Gastrocnemius medialis (tissue), 4 donors: ENCODE measurements at places on chromosomes 1 and 21. TPM values are rescaled to one million over a fixed set of nuclear protein-coding genes. Genes with fewer than 3 reads are reported as not detected.
A peak's percentile ranks its signal among the peaks of the same experiment; 100 is the strongest.

DNA sequence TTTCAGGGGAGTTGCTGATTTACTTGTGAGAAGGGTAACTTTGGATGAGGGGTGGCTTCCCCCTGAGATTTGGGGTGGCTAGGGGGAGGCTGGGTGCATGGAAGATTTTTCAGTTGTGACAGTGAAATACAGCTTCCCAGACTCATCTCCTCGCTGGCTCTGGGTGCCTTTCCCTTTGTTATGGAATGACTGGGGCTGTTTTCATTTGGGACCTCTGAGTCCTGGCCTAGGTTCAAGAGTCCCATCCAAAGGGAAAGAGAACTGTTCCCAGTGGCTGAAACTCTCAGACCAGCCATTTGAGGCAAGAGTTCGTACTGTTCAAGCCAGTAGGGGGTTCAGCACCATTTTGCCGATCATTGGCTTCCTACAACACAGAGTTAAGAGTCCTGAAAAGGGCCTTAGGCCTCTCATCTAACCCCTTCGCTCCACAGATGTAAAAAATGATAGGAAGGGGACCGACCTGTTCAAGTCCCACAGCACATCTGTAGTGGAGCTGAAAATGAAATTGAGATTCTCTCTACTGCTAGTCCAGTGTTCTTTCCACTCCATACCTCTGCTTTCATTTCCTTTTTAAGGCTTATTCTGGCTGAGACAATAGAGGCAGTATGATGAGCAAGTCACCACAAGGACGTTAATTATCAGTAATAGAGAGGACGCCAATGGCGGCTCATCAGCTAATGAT, 958 bp downstream of the DDR2 start:
- H3K4me1 ChIP-seq, result no peaks in the 10 kb centered on the region
- DNase-seq, result no peak
- no peaks in the 10 kb centered on the region for H3K36me3 ChIP-seq
- peak overlapping the region; percentile 65 for H3K27ac ChIP-seq

GRCh38 chr1:2199042-2199810, 4.7 kb upstream of the FAAP20 start:
- H3K27me3 ChIP-seq, result no peaks in the 10 kb centered on the region
- peak overlapping the region; percentile 56 for H3K4me3 ChIP-seq
- H3K36me3 ChIP-seq, result no peaks in the 10 kb centered on the region
- DNase-seq, result peak; percentile 85
- peaks cover 24% of the 10 kb centered on the region for H3K4me1 ChIP-seq

- H3K4me1 ChIP-seq, result peaks cover 16% of the 10 kb centered on the region
- no peak overlapping the region for H3K4me3 ChIP-seq
- H3K27ac ChIP-seq, result peak overlapping the region; percentile 27
- H3K36me3 ChIP-seq, result no peaks in the 10 kb centered on the region
Observed at GRCh38 chr1:17686258-17686657, 68.9 kb upstream of the ACTL8 start.

DNA sequence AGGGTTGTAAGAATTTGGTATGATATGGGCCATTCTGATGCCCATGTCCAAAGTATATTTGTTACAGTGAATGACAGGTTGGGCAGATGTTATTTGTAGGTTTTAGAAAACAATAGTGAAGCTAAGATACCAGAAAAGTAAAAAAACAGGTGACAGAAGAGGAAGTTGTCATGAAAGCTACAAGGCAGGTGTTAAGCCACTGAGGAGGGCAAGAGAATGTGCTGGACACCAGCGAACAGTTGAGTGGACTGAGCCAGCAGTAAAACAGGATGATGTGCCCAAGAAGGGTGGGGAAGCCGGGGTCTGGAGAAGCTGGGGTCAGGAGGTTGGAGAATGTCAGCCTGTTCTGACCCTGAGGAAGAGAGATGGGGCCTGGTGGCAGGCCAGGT, 83.3 kb downstream of the DTL start:
- no peaks in the 10 kb centered on the region for H3K27me3 ChIP-seq
- peak overlapping the region; percentile 84 for H3K27ac ChIP-seq
- peak; percentile 24 for DNase-seq
- H3K4me1 ChIP-seq, result peaks cover 38% of the 10 kb centered on the region
- H3K36me3 ChIP-seq, result no peaks in the 10 kb centered on the region

DNA sequence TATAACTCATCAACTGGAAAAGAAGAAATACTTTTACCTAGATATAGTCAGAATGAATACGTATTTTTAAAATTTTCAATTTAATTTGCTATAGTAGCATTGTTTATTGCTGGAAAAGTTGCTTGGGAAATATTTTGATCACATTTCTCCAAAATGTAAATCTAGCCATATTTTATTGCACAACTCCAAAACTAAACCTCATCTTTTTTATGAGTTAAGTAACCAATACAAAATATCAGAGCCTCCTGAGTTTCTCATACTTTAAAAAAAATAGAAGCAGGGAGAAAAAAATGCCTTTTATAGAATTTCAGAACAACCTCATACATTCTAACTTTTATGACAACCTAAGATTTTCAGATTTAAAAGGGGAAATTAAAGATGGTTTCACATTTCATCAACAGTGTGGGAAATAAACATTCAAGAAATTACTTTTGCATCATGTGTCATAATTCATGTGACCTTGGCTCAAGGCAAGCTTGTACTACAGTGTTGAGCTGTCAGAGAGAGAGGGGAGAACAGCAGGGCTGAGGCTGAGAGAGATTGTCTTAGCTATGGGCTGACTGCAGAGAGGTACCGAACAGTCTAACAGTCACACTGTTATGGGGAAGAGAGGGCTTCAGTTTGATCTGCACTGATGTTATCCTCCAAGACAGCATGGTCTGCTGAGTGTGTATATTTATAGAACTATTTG, 519.0 kb downstream of the LTN1 start:
- no peak overlapping the region for H3K4me3 ChIP-seq
- H3K4me1 ChIP-seq, result no peaks in the 10 kb centered on the region
- no peaks in the 10 kb centered on the region for H3K27me3 ChIP-seq
- DNase-seq, result no peak
- no peaks in the 10 kb centered on the region for H3K36me3 ChIP-seq

- no peak for DNase-seq
- peaks cover 53% of the 10 kb centered on the region for H3K4me1 ChIP-seq
- H3K27ac ChIP-seq, result peak overlapping the region; percentile 100
- H3K36me3 ChIP-seq, result peaks cover 24% of the 10 kb centered on the region
- H3K4me3 ChIP-seq, result peak overlapping the region; percentile 82
Observed at GRCh38 chr1:154222518-154222917, 1.8 kb downstream of the UBAP2L start.

DNA sequence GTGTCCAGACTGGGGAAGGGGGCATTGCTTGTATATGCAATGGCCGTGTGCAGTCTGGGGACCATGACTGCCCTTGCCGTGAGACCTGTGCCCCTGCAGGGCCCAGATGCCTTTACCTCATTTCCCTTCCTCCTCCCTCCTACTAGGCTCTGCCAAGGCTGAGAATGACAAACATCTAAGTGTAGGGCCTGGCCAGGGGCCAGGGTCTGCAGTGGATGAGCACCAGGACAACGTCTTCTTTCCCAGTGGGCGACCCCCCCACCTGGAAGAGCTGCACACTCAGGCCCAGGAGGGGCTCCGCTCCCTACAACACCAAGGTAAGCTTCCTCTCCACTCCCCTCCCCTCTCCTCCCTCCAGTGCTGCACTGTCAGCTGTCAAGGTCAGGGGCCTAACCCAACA, 49.5 kb downstream of the YARS1 start:
- H3K36me3 ChIP-seq, result no peaks in the 10 kb centered on the region
- DNase-seq, result no peak
- H3K4me3 ChIP-seq, result no peak overlapping the region

DNA sequence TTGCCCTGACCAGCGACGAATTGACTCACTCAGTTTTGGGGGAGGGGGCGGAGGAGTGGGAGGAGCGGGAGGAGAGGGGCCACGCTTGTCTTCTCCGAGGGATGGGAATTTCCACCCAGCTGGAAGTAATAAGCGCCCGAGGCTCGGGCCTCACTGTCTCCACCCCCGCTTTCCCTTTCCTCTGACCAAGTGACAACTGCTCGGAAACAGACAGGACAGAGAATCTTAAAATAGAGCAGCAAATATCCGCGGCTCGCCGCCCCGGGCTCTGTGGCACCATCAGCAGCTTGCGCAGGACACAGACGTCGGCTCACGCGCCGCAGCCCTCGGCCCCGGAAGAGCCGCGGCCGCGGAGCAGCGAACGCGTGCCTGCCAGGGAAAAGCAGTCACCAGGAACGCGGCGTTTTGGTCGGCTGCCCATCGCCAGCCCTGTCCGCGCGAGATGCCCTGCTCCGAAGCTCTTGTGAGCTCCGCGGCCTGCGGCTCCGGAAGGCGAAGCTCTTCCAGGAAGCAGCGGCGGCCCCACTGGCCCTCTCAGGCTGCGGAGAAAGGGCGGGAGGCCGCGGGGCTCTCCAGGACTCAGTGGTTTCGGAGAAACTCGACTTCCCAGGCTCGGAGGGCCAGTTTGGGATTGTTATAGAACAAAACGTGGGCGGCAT, 10.7 kb upstream of the RGS16 start:
- H3K4me1 ChIP-seq, result peaks cover 16% of the 10 kb centered on the region
- no peaks in the 10 kb centered on the region for H3K27me3 ChIP-seq
- peak; percentile 86 for DNase-seq
- H3K27ac ChIP-seq, result peak overlapping the region; percentile 94
- no peaks in the 10 kb centered on the region for H3K36me3 ChIP-seq

- no peaks in the 10 kb centered on the region for H3K4me1 ChIP-seq
- no peaks in the 10 kb centered on the region for H3K27me3 ChIP-seq
- H3K4me3 ChIP-seq, result no peak overlapping the region
- DNase-seq, result no peak
- H3K36me3 ChIP-seq, result no peaks in the 10 kb centered on the region
Observed at GRCh38 chr1:98306517-98307089, 354.9 kb upstream of the SNX7 start.

The PARS2 gene
- 5.0 TPM for total RNA-seq

The COL6A1 gene
- 81.0 TPM for total RNA-seq
